ENCODE measurements at places on chromosomes 2 and 18.
A peak's percentile ranks its signal among the peaks of the same experiment; 100 is the strongest.

- DNase-seq = no peak
Observed at GRCh38 chr18:62744076-62744968, 29.0 kb downstream of the PHLPP1 start.

- DNase-seq = no peak
Observed at GRCh38 chr2:69715964-69716363, 26.0 kb upstream of the ANXA4 start.

- no peak for DNase-seq
Observed at GRCh38 chr18:9022397-9023155, 79.9 kb upstream of the NDUFV2 start.

- DNase-seq = no peak
Observed at GRCh38 chr2:142179686-142180085, 48.9 kb upstream of the LRP1B start.

DNA sequence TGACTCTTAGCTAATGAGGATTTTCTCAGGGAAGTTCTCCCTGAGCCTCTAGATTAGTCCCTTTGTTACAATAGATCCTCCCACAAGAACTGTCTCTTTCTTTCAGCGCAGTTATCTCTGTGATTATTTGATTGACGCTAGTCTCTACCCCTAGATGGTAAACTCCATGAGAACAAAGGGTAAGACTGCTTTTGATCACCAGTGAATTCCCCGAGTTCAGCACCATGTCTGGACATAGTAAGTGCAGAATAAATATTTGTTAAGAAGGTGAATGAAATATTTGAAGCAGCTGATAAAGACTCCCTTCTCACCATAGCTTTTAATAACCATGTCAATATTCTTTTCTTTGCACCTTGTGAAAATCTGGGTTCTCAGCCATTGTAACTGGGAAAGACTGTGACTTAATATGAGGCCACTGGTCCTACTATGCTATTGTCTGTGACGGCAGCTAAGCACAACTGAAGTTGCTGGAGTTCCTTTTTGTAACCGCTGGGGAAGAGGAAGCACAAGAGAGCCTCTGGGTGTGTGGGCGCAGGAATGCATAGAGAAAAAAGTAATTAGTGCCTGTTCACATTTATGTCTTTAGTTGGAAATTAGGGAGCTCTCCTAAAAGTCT lies 214.7 kb downstream of the TGIF1 start:
- no peak for DNase-seq

DNA sequence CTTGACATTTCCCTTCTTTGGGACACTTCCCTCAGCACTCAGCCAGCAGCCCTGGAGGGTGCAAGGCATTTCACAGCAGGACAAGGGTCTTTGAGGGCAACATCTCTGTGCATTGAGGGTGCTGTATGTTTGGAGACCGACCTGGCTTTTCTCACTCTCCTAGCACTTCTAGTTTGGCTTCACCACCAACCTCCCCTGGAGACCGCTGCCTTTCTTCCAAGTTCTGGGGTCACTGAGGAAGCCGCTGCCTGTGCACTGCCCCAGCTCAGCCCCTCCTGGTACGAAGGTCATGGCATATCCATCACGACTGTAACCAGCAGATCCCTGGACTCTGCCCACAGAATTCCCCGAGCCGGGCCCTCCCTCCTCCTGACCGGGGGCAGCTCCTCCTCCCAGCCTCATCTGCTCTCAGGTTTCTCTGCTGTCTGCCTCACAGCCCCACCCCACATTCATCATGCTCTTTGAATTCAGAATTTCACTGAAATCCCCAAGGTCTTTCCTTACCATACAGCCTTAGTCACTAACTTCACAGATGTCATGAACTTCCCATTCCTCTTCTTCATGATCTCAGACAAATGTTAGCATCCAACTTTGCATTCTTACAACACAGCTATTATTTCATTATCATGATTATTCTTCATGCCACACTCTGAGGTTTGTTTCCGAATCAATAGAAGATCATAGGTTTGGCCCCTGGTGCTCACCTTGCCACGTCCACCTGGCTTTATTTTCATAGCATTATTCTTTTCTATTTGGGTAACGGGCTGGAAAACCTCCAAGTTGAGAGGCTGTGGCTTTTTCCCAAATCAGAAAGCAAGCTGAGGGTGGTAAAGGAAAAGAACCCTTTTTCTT lies 113.0 kb upstream of the COPS8 start:
- peak; percentile 26 for DNase-seq

- DNase-seq = no peak
Observed at GRCh38 chr2:171180229-171180930, 19.7 kb upstream of the TLK1 start.

- no peak for DNase-seq
Observed at GRCh38 chr2:54254180-54254579, 1.8 kb downstream of the TSPYL6 start.

DNA sequence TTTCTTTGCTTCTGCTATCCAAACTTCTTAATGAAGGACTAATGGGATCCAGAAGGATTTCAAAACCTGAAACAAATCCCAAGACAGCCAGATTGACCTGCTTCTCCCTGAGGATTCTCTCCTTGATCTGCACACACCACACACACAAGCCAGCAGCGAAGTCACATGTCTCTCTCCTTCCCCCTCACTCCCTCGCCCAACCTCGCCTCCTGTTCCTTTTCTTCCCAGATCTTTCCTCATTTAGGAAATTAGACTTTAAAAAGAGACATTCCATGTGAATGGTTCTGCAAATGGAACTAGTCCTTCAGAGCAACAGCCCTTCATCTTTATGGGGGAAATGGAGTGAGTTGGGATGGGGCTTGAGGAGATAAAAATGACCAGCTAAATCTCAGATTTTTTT lies 639.1 kb upstream of the SETBP1 start:
- no peak for DNase-seq

- no peak for DNase-seq
Observed at GRCh38 chr2:163719331-163719730, 16.5 kb downstream of the FIGN start.

DNA sequence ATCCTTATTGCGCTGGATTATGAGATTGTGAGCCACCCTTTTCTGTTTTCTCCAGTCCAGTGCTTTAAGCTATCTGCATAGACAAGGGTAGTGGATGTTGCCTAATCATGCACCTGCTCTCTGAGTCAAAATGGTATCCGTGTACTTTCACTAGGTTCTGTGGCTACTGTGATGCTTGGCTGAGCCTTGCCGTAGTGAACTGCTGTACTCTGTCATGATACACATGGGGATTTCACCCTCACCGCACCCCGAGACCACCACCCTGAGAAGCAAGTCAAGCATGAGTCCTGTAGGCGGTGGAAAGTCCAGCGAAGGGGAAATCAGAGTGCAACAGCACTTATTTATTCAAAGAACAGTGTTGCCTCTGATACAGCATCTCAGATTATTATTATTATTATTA lies 55.0 kb downstream of the ARHGAP25 start:
- no peak for DNase-seq

- no peak for DNase-seq
Observed at GRCh38 chr2:174794851-174795374, 30.6 kb upstream of the CHRNA1 start.

DNA sequence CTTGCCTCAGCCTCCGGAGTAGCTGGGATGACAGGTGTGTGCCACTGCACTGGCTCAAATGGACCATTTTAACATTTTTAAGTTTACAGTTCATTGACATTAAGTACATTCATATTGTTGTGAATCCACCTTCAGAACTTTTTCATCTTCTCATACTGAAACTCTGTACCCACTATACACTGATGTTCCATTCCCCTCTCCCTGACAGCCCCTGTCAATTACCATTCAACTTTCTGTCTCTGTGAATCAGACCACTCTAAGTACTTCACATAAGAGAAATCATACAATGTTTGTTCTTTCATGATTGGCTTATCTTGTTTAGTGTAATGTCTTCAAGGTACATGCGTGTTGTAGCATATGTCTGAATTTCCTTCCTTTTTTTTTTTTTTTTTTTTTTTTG lies 1.9 kb upstream of the KIAA2012 start:
- DNase-seq = no peak

GRCh38 chr2:86134709-86135108 lies 28.7 kb downstream of the PTCD3 start:
- no peak for DNase-seq

DNA sequence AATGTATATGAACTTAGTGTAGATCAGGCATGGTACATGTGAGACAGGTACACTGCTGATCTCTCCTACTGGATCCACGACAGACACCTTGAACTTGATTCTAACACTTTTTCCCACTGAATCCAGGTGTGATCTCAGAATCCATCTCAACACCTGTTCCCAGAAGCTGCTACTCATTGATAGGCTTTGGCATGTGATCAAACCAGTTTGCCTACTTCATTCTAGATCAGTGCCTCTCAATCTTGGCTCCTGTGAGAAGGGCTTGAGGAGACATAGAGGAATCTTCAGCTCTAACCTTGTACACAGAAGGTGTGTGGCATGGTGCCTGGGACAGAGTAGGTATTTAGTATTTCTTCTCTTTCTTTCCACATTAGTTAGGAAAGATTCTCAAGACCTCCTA lies 212.3 kb upstream of the ATP5MC3 start:
- no peak for DNase-seq

GRCh38 chr2:37830636-37831035 lies 94.5 kb upstream of the RMDN2 start:
- no peak for DNase-seq

DNA sequence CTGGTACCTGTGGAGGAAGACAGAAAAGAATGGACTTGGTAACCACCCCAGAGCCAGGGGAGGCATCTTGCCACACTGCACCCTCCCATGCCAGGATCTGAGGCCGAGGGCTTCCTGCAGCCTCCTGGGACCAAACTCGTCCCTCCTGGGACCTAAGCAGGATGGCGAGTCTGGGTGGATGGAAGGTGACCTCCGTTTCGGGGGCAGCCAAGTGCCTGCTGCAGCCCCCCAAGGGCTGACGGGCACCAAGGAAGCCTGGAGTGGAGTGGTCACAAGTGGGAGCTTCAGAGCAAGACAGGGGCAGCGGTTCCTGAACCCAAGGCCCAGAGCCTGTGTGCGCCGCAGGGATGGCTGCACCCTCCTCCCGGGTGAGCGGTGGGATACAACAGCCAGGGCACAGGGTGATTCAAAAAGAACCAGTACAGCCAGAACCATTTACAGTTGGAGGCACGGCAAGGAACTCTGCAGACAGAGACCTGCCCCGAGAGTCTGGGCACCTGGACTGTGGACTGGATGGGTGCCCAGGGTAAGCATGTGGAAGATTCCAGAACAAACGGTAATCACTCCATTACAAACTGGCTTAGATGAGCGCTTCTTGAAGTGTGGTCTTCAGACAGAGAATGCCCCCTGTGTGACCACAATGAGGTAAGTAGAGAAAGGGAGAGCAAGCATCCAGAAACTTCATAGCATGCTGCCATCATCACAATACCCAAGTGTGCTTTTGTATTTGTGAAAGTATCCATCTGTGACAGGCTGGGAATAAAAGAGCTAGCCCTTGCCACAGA lies 12.1 kb downstream of the HS1BP3 start:
- DNase-seq = no peak

DNA sequence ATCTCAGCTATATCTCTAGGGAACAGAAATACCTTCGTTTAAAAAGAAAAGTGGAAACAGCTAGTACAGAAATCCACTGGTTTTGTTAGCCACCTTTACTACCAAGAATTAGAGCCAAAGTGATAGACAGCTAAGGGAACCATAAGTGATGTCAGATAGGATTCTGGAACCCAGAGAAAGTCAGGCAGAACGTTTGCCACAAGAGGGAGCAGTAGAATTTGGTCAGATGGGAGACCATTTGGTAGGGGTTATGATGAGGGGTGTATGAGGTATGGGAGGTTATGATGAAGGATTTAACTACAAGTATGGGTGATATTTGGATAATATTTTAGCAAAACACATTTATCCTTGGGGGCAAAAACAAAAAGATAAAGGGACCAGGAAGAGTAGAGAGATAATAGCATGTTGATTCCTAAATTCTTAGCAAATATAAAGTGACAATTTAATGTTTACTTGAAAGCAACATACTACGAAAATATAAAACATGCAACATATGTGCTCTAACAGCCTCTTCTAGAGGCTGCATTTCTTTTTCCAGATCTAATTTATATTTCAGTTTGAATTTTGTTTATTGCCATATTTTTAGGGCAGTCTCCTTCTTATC lies 3.3 kb downstream of the SLC8A1 start:
- DNase-seq = no peak

DNA sequence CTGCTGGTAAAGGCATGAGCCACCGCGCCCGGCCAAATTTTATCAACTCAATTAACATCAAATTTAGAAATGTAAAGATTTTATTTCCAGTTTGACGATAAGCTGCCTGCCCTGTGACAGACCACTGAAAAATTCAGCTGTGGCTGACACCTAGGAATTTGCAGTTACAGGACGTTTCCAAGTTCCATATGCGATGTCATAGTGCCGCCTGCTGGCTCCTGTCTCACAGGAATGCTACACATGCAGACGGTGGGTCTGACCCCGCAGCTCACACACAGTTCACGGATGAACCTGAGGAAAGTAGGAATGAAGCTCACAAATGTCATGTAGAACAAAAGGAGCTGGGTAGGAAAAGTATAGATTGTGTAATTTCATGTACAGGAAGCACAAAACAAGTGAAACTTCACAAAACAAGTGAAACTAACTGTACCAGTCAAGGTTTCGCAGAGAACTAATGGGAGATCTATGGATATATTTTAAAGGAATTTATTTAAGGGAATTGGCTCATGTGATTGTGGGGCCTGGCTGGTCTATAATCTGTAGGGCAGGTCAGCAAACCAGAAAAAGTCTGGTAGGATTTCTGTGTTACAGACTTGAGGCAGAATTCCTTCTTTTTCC lies 13.2 kb upstream of the SEH1L start:
- peak; percentile 24 for DNase-seq

DNA sequence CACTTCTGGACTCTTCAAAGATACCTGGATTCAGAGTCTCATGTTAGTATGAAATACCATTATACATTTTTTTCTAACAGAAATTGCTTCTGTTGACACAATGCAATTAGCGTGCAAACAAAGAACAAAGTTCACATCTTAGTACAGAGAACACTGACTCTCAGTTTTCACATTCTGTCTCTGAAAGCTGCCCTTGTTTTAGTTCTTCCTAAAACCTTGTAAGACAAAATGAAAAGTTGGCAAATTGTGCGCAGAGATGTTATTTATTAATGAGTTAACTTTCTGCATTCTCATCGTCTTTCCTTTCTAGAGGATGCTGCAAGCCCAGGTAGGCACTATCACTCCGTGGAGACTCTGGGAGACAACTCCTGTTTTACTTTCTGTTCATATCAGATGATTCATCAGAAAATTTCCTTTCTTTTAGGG lies 377.3 kb upstream of the POU3F3 start:
- no peak for DNase-seq

DNA sequence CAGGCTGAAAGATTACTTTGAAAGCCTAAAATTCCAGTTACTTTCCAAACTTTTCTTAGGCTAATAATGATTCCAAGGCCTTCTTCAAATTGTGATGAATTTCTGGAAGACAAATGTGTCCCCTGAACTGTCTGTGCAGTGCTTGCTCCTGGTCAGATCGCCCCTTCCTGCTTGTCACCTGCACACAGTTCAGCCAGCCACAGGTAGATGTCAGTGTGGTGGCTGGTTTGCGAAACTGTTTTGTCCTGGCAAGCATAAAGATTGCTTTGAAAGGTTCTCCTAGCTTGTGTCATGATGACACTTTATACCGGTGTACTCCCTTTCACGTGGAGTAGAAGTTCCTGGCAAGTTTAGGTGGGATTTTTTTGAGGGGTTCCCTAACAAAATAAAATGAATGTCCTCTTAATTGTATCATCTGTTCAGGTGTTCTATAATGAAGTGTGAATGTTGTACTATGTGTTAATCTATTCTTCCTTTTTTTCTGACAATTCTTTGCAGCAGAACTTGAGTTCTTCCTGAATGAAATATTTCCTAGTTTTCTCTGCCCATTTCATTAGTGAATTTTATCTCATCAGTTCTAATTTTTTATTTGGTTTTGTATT lies 298.8 kb downstream of the ZNF407 start:
- no peak for DNase-seq

GRCh38 chr2:189074506-189074905 lies 100.3 kb downstream of the COL3A1 start:
- no peak for DNase-seq

- no peak for DNase-seq
Observed at GRCh38 chr2:31282634-31283033, 48.7 kb downstream of the EHD3 start.
